Kasumi-1 (cell line): ENCODE measurements at places on chromosomes 2 and 18.
A peak's percentile ranks its signal among the peaks of the same experiment; 100 is the strongest.

GRCh38 chr2:74860521-74860920 is 26.6 kb downstream of the HK2 start:
- DNase-seq: no peak

GRCh38 chr18:74897971-74898657 is 300.4 kb downstream of the ZNF407 start:
- no peak for DNase-seq

GRCh38 chr2:149307014-149307413 is 23.4 kb upstream of the LYPD6 start:
- no peak for DNase-seq

GRCh38 chr18:32469691-32470459 is 807 bp downstream of the GAREM1 start:
- DNase-seq: peak; percentile 15

DNA sequence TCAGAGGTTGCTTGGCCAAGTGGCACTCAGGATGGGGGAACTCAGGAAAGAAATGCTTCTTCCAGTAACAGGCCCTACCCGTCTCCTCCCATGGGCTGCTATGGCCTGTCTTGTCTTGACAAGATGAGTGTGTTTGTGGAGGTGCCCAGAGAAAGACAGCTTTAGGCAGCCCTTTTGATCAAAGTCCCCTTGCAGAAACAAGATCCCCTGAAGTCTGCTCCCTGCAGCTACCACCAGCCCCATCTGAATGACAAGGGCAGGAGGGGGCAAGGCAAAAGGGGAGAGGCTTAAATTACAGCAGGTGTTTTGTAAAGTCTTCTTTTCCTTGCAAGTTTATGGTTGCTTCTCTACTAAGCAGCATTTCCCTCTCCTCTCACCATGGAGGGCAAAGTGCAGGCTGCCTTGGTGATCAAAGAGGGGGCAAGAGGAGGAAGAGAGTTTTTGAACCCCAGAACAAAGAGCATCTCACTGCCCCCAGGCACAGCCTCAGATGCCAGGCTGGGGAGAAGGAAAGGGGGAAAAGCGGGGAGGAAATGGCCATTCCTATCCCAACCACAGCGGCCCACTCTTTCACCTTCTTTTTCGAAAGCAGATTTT is 6.7 kb downstream of the EVA1A start:
- DNase-seq: no peak

DNA sequence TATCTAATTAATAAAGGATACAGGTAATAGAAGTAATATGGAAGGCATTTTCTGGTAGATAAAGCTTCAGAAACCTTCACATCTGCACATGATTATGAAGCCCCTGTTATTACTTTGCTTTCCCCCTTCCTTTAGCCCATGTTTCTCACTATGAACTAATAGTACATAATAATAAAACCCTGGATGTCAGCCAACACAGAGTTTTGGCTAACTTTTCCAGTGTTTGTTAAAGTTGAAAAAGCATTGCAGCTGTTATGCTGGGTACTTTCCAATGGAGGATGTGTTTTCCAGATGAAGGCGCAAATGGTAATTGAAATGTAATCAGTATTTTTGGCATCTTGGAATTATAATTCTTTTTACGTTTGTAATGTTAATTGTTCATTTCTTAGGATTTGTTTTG is 43.5 kb downstream of the SPTBN1 start:
- DNase-seq: no peak

GRCh38 chr2:53802617-53803151 is 15.8 kb downstream of the ERLEC1 start:
- peak; percentile 21 for DNase-seq

DNA sequence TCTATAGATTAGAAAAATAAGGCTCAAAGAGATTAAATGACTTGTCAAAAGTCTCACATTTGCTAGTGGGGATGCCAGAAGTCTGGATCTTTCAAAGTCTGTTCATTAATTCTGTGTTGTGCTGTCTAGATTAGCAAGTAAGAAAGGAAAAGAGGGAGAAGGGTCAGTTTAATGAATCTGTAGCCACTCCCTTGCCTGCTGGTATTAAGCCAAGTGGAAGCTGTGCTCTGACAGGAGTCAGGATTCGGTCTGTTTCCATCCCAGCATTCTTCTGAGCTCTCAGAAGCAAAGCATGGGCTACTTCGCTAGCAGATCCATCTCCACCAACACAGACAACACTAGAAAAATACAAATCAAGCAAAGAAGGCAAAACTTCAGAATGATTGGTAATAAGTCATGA is 98.5 kb downstream of the CERKL start:
- no peak for DNase-seq

- DNase-seq: no peak
Observed at GRCh38 chr2:220789961-220790360, 782.1 kb downstream of the EPHA4 start.

DNA sequence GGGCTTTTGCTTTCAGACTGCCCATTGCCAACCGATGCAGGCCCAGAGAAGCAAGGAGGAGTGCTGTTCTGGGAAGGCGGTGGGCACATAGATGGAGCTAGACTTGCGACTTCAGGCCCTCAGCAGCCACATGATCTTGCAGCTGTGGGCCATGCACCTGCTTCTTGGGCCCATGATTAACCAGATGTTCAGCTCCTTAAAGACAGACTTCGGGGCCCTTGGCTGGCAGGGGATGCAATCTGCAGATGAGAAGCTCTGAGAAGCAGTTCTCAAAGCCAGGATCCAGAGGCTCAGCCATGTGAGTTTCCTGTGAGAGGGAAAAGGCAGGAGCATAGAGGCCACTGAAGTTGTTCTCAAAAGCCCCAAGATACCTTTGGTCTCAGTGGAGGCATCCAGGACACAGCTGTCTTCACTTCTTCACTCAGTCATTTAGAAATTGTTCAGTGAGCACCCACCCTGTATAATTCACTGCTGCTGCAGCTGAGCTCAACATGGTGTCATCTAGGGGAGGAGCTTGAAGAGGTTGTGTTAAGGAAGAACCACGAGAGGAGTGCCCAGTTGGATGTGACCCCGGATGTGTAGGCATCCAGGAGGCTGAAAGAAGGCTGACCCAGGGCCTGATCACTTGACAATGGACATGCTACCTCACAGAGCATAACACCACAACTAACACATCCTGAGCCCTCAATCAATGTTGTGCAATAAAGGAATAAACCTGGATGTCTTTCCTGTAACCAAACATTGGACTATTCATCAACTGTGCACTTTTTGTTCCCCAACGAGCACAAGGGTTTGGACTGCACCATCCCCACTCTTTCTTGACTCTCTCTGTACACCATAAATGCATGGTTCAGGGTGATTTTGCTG is 44.7 kb upstream of the TMEM200C start:
- no peak for DNase-seq

GRCh38 chr2:102317715-102318114 is 6.4 kb downstream of the IL1RL1 start:
- no peak for DNase-seq

- no peak for DNase-seq
Observed at GRCh38 chr2:138010890-138011289, 46.6 kb downstream of the HNMT start.

DNA sequence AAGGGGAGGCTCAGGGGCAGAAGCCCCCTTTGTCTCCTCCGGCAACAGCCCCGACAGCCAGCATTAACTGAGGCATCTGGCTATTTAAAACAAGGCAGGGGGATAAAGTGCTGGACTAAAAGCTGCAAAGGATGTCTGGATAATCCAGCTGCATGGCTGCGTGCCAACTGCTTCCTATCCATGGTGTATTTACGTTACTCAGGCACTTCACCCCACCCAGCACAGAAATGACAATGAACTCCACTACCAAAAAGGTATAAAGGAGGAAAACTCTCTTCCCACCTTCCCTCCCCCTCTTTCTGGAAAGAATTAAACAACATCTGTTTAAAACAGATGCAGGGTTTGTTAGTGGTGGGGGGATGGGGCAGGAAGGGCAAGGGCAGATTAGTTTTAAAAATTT is 82.5 kb downstream of the SPRED2 start:
- DNase-seq: no peak
